Stimulated activated CD4-positive, alpha-beta T cell treated with anti-CD3 and anti-CD28 coated beads, Interleukin-4, amount 100 ng/mL, for 4 hours (primary cell): ENCODE measurements at places on chromosomes 5 and 9.

DNA sequence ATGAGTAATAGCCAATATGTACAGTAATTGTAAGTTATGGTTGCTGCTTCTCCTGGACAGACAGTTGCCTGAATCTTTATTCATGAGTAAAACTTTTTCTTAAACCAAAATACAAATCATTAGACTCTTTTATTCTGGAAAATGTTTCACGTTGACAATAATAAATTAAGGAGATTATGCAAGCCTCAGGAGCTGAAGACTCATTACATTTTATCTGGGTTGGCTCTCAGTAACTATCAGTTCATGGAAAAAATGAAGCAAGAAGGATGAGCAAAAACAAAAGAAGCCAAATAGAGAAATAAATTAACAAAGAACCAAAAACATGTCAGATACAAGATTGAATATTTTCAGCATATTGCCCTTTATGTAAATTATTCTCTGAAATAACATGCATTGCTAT is 88.9 kb upstream of the PRR16 start:
- DNase-seq = no peak

DNA sequence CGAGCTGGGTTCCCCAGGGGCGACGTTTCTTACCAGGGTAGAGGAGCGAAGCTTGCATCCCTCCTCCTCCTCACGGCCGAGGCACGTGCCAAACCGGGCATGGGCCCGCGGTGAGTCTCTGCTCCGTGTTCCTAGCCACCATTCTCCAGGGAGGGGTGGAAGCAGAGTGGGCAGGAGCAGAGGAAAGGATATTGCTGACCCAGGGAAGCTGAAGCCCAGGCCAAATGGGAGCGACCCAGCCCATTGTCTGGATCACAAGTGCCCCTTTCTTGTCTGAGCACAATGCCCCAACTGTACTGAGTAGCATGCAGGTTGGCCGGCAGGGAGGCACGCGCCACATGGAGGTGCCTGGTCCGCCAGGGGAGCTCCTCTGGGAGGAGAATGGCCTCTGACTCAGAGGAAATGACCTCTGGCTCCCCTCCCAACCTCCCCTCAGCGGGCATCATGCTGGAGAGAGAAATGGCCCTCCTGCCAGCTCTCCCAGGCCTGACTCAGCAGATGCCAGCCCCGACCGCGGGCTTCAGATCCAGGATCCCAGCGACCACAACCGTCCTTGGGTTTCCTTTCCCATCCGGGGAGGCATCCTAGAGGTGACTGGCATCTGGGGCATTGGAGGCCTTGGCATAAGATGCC is 1.1 kb downstream of the PRR7 start:
- DNase-seq = no peak

DNA sequence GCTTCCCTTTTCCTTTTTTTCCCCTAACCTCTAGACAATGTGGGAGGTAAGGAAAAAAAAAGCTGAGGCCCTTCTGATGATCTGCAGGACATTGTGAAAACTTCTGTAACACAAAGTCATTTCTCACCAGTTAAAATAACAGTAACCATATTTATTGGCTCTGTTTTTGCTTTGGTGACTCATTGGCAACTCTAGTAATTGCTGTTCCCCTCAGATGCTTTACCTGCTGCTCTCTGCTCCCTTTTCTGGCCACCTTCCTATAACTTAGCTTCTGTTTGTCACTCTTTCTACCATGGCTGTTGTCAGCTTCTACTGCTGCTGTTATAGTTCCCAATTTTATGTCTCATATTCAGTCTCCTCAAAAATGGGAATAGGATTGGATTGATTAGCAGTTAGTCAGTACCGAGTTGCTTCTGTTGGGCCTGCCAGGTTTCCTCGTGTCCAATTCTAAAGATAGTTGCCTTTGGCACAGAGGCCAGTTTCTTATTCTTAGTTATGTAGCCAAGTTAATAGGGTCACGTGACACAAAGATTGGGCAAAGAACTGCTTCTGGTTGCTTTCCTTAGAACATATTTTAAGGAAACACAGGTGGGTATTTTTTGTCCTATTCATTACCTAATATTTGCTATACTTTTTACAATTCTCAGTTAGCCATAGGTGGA is 16.8 kb downstream of the SCAMP1 start:
- DNase-seq = no peak

DNA sequence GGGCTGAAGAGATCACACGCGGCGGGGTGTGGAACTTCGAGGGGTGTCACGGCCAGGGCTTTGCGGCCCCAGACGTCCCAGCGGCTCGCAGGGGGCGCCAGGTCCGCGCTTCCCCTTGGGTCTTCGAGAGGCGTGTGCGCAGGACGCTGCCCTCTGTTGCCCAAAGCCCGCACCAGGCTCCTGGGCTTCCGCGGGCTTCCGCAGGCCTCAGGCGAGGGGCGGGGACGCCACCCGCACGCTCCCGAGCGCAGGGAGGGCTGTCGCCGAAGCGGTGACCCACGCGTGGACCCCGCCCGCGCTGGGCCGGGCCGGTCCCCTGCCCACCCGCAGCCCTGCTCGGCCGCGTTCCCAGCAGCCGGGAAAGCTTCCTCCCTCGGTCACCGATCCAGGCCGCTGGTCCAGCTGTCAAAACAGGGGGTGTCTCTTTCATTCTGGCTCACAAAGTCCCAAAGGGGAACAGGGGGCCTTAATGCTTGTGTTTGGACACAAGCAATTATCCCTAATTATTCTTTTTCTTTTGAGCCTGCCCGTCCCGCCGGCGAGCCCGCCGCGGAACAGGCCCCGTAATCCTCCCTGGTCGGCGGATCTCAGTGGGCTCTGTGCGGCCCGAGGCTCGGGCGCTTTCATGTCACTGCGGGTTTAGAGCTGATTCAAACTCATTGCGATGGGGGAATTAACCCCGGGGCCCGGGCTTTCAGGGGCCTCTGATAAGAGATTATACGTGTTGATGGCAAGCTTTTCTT is 60.6 kb downstream of the TMEM174 start:
- DNase-seq = no peak

- no peak for DNase-seq
Measured at GRCh38 chr9:137670391-137671195, 51.8 kb downstream of the EHMT1 start.
